HuH-7 (cell line): ENCODE measurements at places on chromosomes 13 and 19.

- peak; percentile 99 for DNase-seq
Measured at GRCh38 chr19:45817010-45817724, 2.1 kb upstream of the RSPH6A start.

GRCh38 chr13:22506096-22506691 lies 674.6 kb upstream of the SGCG start:
- DNase-seq = no peak

DNA sequence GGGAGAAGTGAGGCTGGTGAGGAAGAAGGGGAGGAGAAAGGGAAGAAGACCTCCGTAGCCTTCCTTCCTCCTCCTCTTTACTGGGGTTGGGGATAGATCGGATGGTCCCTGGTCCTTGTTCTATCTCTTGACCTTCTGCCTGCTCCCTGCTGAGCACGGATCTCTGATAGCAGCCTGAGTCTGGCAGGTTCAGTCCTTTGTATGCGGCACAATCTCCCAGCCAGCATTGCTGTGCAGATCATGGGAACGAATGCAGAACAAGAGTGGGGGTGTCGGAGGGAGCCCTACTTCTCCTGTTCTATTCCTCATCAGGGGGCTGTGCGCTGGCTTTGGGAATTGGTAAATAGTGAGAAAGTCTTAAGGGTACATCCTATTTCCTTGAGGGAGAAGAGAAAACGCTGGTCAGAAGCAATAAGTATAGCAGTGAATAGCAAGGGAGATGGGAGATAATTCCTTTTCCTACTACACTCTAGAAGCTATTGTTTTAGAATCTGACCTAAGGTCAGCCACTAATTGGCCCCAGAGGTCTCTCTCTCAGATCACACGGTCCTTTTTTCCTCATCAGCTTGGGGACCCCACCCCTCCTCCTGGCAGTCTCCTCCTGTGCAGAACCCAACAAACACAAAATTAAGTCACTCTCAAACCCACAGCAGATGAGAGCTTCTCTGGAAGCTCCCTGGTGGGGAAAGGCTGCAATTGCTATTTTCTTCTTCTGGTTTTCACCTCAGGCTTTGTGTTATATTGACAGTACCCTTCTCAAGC lies 41.0 kb downstream of the KL start:
- DNase-seq = peak; percentile 50

GRCh38 chr19:45782820-45783785 lies 813 bp upstream of the DMPK start:
- no peak for DNase-seq

DNA sequence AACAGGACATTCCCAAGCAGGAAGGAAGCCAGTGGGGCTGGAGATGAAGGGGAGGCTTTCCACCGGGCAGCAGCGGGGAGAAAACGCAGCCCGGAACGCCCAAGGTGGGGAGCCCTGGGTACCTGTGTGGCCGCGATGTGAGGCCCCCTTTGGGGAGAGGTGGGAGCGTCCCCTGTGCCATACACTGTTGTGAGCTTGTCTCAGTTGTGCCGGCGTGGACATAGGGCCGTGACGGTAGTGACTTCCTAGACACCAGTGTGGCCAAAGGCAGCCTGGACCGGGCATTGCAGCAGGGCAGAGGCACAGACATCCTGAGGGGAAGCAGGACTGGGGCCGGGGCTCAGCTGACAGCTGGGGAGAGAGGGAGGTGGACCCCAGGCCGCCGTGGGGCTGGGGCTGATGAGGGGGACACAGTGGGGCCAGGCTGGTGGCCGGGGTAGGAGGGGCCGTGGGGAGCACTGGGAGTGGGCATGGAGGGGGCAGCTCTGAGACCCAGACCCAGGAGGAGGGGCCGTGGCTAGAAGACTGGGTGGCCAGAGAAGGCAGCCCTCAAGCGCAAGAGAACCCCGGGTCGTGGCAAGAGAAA lies 38.5 kb upstream of the TFDP1 start:
- DNase-seq = no peak

DNA sequence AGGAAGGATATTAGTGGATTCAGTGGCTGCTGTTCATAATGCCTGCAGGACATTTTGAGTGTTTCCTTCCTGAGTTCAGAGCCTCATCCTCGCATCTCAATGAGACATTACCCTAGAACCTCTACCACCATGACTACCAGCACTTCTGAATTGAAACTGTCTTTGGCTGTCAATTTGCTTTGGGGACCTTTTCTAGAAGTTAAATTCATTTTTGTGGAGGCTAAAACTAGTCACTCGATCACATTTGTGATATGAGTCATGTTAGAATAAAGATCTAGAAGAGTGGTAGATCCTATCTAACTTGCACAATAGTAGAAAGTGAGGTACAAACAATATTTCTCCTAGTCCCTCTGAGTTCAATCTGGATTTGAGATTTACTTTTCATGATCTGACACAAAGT lies 124.9 kb downstream of the KCNRG start:
- no peak for DNase-seq
